Stimulated activated CD4-positive, alpha-beta T cell treated with anti-CD3 and anti-CD28 coated beads, Interleukin-12 subunit alpha, Interleukin-12 subunit beta, amount 100 ng/mL, for 24 hours (primary cell): ENCODE measurements at places on chromosomes 6 and 20.

GRCh38 chr6:110690106-110690654 is 125.1 kb downstream of the CDK19 start:
- no peak for DNase-seq

DNA sequence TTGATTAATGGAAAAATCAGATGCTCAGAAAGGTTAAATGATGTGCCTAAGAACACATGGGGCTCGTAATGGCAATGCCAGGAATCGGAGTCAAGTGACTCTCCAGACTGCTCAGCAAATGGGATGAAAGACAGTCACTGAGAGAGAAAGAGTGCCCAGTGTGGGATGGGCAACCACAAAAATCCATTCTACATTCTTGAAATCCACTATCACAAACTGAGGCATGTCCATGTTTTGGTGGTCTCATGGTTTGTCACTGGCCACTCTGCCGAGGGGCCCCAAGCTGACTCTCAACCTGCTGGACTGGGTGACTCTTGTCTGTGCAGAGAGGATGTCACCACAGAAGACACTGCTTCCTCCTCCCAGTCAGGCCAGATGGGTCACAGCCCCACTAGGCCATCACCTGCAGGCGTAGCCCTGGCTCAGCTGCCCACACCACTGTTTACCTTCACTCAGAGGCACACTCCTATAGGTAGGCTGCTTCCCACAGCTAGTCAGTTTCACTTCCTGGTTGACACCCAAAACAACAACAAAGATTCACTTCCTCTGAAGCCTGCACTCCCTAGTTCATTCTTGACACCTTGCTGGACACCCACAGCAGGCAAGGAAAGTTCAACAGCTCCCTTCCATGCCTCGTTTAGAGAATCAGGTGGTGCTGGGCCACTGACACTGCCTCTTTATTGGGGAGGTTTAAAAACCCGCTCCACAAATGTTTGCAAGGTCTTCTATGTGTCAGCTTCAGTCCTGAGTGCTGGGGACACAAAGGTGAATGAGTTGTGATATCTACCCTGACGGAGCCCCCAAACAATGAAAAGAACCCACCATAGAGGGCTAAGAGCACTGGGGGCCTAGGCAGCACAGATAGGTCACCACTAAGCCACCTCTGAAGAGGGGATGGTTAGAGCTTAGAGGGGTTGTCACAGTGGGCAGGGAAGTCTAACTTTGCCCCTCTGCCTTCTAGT is 21.7 kb downstream of the MAP1LC3A start:
- no peak for DNase-seq

DNA sequence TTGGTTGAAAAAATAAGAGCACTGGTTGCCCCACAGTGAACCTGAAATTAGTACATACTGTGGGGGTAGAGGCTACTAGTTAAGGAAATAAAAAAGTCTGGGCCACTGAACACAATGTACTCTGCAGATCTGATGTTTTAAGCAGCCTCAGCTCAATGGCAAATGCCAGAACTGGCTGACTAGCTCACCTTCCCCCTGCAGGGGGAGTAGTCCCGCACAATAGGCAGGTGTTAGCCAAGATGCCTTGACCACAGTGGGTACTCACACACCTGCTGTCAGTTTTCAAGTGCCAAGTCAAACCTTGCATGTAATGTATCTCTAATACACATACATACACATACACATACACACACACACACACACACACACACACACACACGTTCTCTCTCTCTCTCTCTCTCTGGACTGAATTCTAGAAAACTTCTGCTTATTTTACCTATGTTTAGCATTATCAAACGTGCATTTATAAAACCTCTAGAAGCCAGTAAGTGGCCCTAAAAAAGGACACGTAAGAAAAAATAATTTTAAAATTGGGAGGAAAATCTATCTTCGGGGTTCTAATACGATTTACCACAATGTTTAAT is 36.1 kb downstream of the GMDS start:
- peak; percentile 9 for DNase-seq

- no peak for DNase-seq
These were observed 91.4 kb downstream of the PLCB4 start for GRCh38 chr20:9160331-9160730.

DNA sequence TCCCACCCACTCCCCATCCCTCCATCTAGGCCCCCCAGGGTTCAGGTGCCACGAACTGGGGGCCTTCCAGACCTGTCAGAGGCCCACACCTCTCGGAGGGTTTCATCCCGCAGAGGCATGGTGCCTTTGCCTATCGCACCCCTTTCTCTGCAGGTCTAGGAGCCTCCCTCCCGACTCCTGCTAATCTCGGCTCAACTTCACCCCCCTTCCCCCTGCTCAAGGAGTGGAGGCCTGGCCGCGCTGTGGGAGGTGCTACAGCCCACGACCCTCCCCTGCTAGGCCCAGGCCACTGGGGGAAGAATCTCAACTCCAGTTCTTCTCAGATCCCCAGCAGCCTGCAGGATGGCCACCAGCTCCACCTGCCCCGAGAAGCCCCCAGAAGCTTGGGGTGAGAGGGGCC is at the start of gene TULP1:
TULP1 (minus strand) TSS at position 157 of the 400 bp plus-strand sequence; CDS start at position 119, 38 bp downstream.
- no peak for DNase-seq

DNA sequence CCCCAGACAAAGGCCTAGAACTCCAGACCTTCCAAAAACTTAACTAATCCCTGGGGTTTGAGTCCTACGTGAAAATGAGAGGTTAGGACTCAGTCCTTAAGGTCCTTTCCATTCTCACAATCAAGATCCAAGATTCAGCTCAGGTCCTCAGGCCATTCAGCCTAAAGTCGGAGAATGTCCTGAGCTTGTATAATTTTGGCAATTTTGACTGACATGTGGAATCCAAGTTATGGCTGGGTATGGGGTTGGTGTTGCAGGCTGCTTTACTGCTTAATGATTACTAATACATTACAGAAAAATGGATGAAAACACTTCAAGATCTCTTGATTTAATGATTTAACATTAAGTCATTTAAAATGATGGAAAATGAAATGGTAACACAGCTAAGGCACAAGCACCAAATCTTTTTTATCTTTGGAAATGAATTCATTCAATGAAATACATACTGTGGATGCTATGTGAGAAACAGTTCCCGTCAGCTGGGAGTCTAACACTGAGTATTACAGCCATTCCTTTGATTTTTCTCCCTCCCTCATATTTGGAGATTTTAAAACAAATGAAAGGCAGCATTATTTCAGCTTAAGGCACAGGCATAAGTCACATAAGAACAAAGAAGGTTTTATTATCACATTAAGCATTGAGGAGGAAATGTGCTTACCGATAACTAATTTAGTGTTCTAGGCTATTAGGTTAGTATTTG is 1.3 kb downstream of the ARHGAP18 start:
- no peak for DNase-seq

- DNase-seq: no peak
These were observed 8.4 kb upstream of the HLA-A start for GRCh38 chr6:29933955-29934354.

DNA sequence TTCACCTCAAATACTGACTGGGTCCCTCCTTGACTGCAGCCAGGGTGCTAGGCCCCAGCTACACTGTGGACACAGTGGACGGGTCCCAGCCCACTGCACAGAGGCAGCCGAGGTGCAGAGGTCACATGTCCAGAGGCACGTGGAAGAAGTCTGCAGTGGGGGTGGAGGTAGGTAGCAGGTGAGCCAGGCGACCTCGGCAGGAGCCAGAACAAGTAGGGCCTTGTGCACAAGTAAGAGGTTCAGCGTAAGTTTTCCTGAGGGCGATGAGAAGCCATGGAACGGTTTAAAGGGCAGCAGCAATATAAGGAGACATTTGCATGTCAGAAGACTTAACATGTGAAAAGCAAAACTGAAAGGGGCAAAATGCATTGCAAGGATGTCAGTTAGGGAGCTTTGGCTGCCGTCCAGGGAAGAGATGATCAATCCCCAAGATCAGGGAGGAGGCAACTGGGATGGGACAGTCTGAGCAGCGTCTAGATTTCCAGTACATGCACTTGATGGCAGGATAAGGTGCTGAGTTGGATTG is 49.7 kb upstream of the SNX9 start:
- DNase-seq: no peak

- no peak for DNase-seq
These were observed 7.3 kb upstream of the KCNG1 start for GRCh38 chr20:51029963-51030920.

DNA sequence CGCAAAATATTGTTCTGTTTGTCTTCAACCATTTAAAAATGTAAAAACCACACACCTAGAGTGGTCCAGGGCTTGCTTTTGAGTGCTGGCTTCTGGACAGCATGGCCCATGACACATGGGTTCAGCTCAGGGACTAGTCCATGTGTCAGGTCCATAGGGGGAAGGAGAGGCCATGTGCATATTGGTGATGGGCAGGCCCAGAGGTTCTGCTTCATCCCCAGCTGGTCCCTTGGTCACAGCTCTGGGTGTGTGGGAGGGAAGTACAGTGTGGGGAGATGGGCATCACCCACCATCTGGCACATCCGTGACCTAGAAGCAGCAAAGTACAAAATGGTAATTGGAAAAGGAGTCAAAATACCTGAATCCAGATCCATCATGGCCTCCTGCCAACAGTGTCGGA is 50.7 kb downstream of the STK35 start:
- no peak for DNase-seq

DNA sequence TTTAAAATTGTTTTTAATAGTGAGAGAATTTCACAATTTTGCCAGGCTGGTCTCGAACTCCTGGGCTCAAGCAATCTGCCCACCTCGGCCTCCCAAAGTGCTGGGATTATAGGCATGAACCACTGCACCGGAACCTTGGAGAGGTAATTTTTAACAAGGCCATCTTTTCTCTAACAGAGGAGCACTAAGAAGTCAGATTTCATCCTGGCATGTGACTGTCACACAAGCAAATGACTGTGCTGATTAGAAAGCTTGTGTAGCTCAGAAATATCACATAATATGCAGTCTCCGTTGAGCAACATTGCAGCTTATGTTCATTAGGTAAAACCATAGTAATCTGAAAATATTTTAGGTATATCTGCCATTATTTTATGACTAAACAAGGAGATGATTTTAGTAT is 156.0 kb downstream of the CCDC170 start:
- DNase-seq: no peak

DNA sequence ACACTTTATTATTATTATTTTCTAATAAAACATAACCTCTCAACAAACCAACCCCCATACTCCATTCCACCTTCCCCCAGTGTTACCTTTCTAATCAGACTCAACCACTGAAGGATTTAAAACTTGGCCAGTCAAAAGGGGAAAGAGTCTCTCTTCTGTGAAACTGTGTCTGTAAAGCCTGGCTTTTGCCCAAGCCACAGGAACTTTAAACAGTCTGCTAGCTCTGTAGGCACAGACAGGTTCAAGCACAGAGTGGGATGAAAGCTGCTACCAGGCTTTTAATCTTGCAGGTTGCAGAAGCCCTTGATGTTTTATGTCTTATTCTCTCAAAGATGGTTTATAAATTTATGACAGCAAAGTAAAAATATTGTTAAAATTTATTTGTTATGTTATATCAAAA is 585.7 kb downstream of the TENT5A start:
- DNase-seq: no peak

GRCh38 chr6:118677193-118677592 is 25.8 kb upstream of the CEP85L start:
- DNase-seq: no peak

GRCh38 chr6:13124131-13124530 is 204.2 kb downstream of the TBC1D7 start:
- no peak for DNase-seq

- no peak for DNase-seq
These were observed 651 bp upstream of the SAMHD1 start for GRCh38 chr20:36951979-36952738.

- no peak for DNase-seq
These were observed 31.9 kb upstream of the PRELID3B start for GRCh38 chr20:59074456-59074855.

GRCh38 chr6:19731282-19731681 is 105.9 kb upstream of the ID4 start:
- DNase-seq: no peak

GRCh38 chr6:37971266-37971665 is 151.7 kb downstream of the ZFAND3 start:
- DNase-seq: no peak

DNA sequence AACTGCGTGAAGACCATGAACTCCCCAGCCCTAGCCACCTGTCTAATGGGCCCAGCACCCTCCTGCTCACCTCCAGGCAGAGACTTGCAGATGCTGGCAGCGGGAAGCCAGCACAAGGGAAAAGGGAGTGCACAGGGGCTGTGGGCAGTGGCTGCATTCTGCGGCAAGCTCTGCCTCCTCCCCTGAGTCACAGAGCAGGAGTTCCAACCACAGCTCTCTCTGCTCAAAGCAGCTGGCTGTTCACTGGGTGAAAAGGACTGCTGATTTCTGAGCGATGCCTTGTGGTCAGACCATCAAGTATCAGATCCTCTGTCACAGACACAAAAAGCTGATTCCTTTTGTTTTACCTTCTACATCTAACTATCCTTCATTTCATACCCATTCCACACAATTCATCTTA is 10.5 kb downstream of the NKX2-2 start:
- DNase-seq: no peak

DNA sequence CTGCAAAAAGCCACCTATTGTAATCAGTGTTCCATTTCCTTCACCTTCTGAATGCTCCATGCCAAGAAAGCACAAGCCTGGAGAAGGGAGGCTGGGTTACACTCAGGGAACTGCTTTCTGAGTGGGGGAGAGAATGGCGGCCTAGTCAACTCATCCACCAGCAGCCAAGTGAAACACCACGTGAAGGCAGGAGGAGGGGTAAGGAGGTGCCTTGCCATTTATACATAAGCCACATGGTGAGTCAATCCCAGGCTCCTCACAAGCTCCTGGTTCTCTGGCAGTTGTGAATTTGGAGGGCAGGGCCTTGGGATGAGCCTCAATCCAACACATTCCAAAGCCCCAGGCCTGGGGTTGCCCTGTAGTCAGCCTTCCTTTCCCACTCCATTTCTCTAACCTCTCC is 149.4 kb downstream of the CD24 start:
- no peak for DNase-seq

DNA sequence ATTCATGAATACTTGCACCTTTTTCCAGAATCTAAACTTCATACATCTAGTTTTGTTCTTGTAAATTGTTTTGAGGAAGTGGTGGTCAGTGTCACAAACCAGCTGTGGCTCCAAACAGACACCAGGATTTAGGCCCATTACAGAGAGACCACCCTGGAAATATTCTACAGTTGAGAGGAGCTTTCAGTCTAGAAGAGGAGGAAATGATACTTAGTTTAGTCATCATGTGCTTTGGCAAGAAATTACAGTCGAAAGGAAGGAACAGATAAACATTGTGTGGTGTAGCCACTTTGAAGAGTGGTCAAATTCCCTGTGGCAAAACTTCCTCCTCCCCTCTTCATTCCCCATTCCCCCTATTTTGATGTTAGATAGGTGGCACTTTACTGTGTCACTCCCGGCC is 15.7 kb downstream of the DCBLD1 start:
- no peak for DNase-seq
